ENCODE measurements at places on chromosomes 1 and 21.

DNA sequence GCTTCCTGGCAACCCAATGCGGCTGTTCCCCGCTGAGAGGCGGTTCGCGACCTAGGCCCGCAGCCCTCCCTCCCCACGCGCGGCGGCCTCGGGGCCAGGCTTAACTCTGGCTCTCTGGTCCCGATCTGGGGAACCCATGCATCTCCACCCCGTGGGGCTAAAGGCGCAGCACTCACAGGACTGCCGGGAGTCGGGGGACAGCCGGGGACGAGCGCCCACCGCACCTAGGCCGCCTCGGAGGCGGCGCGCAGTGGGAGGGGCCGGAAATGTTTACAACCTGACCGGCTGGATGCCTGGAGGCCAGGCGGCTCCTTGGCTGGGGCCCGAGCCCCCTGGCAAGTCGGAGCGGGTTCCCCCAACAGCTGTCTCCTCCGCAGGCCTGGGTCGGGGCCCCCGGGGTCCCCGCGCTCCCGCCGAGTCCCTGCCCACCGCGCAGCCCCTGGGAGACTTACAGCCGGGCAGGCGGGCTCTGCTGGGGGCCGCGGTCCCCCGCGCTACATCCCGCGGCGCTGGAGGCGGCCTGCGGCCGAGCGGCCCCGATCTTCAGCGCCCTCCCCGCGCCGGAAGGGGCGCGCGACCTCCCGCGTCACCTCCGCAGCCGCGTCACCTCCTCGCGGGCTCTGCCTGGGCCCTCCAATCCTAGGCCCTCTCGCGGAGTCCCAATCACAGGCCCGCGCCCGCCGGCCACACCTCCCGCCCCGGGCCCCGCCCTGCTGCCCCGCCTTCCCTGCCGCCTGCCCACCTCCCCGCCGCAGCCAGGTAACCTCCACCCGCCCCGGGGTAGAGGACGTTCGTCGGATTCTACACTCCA lies at the start of gene ADIPOR1:
TSS of gene ADIPOR1 (minus strand) at position 580 of the 811 bp plus-strand sequence. CDS start 7,242 bp downstream, outside the sequence.
- DNase-seq = peak; percentile 94

DNA sequence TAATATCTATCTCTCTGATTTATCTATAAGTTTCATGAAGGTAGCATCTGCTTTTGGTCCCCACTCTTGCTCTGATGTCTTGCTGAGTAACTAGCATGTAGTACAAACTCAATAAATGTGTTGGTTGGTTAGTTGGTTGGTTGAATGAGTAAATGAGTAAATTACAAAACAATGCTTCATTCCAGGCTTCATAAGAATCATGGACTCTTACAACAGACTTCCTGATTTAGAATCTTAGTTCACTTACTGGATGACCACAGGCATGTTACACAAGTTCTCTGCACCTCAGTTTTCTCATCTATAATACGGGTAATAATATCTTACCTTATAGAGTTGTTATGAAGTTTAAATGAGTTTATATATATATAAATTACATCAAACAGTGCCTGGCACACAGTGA lies 98.6 kb downstream of the ZNF281 start:
- DNase-seq = no peak

GRCh38 chr21:29365661-29366265 lies 67.0 kb downstream of the BACH1 start:
- DNase-seq = no peak

- DNase-seq = no peak
These were observed 5.5 kb upstream of the PIK3R3 start for GRCh38 chr1:46137916-46138315.

- DNase-seq = no peak
These were observed 64.8 kb downstream of the GNG12 start for GRCh38 chr1:67768480-67768879.

DNA sequence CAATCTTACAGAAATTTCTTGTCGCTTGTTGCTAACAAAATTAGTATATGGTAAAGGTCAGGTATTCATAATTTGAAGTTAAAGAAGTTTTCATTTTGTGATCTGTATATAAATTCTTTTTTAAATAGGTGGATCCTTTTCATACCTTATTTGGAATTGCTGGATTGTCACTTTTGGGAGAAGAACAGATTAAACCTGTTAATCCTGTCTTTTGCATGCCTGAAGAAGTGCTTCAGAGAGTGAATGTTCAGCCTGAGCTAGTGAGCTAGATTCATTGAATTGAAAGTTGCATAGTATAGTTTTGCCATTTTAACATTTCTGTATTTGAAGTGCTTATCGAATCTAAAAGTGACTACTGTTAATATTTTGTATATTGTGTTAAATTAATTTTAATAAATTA lies 2.3 kb upstream of the MSH4 start:
- DNase-seq = no peak

DNA sequence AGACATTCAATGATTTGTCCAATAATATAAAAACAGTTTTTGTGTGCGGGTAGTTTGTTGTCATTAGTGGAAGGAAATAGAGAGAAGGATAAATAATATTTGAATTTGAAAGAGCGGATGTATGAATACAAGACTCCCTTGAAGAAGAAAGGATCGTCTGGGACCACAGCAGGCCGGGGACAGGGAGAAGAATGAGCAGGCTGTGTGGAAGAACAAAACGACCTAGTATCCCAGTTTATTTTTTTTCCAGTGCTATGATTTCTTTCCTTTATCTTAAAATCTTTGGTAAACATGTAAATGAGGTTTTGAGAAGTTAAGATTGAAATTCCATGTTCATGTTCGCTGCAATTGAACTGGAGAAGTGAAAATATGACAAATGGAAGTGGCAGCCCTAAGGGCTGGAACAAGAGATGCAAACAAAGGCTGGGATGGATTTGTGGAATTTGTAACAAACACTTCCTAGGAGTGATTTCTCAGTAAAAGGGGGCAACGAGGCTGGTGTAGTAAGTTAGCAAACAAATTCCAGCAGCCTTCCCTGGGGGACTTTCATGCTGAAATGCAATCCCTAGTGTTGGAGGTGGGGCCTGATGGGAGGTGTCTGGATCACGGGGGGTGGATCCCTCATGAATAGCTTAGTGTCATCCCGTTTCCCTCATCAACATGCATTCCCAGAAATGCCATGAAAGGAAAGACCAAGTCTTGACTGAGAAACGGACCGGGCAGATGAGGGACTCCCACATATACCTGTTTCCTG lies 10.2 kb upstream of the IFI16 start:
- DNase-seq = no peak

GRCh38 chr1:195766709-195767108 lies 841.5 kb downstream of the KCNT2 start:
- no peak for DNase-seq

- no peak for DNase-seq
These were observed 22.7 kb downstream of the SPOCD1 start for GRCh38 chr1:31793086-31793485.

DNA sequence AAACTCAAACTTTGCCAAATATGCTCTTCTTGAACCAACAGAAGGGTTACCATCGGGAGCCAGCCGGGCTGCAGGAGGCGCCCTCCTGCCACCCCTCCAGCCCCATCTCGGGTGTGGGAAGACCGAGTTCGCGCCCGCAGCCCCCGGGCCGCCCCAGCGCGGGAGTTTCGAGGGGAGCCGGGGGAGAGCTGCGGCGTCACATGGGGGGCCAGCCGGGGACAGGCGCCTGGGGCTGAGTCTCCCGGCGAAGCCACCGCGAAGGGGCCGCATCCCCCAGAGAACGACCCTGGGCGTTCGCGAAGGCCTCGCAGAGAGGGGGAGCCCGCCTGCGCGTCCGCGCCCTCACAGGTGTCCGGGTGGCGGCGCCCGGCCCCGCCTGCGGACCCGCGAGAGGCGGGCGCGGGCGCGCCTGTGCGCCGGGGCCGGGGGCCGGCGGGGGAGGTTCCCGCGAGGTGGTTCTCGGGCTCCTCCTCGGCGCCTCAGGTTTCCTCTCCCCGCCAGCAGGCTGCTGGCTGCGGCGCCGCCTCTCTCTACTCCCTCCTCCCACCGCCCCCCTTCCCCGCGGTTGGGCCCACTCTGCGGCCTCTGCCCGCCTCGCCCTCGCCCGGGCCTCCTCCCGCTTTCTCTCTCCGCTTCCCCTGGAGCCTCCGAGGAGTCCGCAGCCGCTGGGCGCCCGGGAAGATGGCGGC lies at the start of gene RAVER2:
TSS of gene RAVER2 (plus strand) at position 584 of the 689 bp plus-strand sequence. CDS start at position 682, 98 bp downstream.
- DNase-seq = peak; percentile 87

GRCh38 chr1:38026592-38027200 lies 14.2 kb downstream of the UTP11 start:
- peak; percentile 42 for DNase-seq

Data from erythroblast (primary cell).